ENCODE measurements at places on chromosomes 16 and 17. TPM values are rescaled to one million over a fixed set of nuclear protein-coding genes. Genes with fewer than 3 reads are reported as not detected.
A peak's percentile ranks its signal among the peaks of the same experiment; 100 is the strongest.

Gene TBC1D28
- not detected for total RNA-seq

Gene ARSG
- total RNA-seq, result 2.8 TPM

Gene PDE6G
- not detected for total RNA-seq

Gene ABCC3
- 28.3 TPM for total RNA-seq

Gene HS3ST3A1
- total RNA-seq, result 99.3 TPM

Gene EPX
- not detected for total RNA-seq

DNA sequence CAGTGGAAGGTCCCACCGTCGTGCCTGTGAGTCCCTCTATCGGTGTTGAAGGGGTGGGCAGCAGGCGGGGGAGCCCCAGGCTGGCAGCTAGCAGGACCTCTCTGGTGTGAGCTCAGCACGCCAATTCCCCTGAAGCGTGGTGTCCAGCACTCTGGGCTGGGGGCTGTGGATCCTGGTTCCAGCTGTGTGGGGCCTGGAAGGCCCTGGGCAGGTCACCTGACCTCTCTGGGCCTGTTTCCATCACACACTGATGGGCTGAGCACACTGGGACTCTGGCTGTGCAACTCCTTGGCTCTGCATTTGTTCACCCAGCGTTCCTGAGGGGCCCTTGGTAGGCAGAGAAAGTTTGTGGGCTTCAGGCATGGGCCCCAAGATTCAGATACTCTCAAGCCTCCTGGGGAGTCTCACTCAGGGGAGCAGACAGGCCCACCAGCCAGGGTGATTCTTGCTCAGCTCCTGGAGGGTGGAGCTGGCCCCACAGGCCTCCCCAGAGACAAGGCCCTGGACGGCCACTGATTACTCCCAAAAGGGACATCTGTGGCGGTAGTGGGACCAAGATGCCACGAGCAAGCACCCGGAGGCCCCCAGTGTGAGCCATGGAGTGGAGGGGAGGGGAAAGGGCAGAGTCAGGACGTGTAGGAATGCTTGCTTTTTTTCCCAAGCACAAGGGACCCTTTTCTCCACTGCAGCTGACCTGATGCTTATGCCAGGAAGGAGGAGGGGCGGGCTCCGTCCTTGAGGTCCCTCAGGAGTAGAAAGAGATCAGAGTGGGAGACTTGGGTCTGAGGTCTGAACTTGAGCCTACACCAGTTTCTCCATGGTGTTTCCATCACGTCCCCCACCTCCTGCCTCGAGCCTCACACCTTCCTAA is 8.5 kb downstream of the SCGB1C2 start:
- no peak for DNase-seq

DNA sequence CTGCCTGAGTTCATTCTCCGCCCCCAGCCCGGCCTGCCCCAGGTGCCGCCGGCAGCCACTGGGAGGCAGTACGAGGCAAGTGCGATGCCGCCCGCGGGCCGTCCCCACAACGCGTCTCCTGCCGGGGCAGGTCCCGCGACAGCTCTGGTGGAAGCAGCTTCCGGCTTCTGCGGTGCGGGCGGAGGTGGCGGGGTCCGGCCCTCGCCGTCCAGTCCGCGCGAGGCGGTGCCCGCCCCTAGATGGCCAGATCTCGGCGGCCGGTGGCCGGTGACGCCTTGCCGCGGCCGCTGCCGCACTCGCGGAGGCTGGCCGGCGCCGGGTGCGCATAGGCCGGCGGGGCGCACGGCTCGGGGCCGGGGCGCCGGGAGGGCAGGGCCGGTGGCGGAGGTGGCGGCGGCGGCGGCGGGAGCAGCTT is 1.8 kb downstream of the GJD3 start:
- DNase-seq, result peak; percentile 89

DNA sequence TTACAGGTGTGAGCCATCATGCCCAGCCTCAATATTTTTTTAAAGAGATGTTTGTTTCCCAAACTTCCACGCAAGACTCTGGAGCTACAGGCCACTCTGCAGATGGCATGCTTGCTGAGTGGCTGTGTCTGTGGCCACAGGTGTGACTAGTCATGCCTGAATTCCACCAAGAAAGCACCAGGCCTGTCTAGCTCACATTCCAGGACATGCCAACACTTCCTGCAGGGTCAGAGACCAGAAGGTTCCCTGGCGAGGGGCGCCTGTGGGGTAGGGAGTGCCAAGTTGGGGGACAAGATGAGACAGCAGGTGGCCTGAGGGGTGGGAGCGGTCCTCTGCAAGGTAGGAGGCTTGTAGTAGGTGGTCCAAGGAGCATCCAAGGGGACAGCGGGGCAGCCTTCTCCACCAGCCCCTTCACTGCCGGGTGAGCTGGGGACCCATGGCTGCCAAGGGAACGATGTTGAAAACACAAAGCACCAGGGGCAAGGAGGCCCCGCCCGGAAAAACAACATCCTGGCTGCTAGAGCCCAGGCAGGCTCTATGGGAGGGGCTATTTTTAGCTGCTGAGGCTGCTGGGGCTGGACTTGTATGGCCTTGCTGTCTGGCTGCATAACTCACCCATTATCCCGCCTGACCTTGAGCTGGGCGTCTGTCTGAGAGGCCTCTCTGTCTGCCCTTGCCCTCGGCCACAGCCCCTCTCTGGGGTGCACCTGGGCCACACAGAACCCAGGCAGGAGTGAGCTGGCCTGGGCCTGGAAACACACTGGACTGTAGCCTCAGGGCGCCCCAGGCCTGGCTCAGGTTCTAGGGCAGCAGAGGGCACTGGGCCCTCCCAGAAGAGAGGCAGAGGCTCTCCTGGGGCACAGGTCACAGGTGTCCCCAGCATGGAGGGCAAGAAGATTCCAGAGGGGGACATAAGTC is 5.7 kb downstream of the TRIM47 start:
- DNase-seq, result peak; percentile 93

DNA sequence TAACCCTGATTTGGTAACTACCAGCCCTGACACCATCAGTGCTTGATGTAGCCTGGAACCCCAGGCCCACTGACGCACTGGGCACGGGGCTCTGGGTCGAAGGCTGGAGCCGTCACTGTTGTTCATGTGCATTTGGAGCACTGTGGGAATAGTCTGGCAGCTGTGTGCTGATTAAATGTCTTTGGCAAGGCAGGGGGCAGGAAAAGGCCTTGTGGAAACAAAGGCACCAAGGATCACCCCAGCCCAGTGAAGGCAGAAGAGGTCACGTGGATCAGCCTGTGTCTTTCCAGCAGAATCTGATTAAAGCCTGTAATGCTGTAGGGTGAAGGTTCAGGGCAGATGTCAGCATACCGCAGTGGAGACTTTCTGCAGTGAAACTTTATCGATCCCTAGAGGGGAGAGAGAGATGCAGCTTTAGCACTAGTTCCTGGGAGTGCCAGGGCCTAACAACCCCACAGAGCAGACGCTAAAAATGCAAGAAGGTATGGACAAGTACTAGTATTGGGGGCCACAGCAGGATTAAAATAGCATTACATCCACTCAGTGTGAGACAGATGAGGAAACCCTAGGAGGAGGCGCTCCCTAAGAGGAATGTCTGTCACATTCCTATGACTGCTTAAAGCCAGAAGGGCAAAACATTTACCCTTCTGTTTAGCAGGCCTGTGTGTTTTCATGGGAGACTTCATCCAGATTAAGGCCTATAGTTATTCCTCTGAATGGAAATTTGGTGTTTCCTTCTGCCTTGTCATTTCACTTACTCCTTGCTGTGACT is 9.7 kb downstream of the ZNHIT3 start:
- no peak for DNase-seq

- peak; percentile 20 for DNase-seq
Measured at GRCh38 chr17:61594294-61594825, 3.3 kb upstream of the NACA2 start.

- DNase-seq, result no peak
Measured at GRCh38 chr16:69440250-69440649, 15.8 kb downstream of the CYB5B start.

DNA sequence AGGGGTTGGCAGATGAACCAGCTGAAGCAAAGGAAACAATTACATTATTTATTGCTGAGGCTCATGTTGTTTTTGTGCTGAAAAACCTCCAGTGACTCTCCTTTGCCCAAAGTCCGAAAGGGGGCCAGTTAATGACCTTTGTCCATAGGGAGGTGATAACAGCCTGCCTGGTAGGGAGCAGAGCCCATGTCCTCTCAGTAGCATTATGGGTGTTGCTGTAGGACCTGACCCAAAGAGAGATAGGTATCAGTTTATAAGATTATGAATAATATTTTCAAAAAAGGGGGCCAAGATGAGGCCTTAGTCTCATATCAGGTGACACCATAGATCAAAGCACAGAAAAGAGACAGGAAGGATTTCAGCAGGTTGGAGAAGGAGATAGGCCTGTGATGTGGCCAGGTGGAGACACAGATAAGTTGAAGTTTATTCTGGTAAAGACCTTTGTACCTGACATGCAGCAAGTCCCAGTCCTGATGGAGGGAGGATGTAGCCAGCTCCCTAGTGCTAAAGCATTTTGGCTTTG is 55.1 kb downstream of the CENPV start:
- no peak for DNase-seq

GRCh38 chr16:75555213-75555706 is 792 bp downstream of the TMEM231 start:
- DNase-seq, result peak; percentile 95

DNA sequence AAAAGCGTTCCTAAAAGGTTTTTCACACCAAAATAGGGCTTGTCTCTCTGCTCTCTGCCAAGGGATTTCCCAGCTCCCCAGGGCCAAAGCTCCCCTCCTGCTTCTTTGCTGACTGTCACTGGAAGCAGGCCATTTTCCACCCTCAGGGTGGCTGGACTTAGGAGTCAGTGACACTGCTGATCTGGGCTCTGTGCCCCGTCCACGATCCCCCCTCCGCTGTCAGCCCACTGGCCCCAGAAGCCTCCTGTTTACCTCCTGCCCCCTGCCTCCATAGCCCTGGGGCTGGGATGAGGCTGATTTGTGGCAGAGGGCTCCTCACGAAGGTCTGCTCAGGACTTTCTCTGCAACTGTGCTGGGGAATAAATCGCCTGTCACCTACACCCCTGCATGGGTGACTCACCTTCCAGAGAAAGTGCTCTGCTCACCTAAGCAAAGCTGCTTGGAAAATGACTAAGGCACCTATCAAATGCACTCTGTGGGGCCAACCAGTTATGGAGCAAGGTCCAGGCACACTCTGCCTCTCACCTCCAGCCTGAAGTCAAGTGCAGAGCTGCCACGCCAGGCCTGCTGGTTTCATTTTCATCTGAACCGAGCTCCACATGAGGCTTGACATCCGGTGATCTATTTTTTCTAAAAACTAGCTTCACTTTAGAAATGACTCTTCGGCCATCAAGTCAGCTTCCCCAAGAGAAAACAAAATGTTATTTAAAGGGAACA is 4.9 kb downstream of the MAP3K14 start:
- peak; percentile 67 for DNase-seq

DNA sequence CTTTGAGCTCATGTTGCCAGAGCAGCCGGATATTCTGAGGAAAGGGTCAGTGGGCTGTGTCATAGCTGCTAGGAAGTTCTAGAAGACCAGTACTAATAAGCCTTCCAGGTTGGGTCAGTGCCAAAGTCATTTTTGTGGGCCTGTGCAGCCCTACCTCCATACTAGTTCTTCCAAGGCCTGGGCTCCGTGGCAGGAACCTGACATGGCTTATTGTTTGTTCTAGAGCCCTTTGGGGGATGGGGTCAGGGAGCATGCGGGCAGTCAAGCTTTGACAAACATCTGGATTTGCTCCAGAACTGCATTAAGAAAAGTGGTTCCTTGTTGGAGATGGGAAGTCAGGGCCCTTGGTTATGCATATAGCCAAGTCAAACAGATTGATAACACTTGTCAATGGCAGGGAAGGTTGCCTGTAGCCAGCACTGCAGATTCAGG is 7.6 kb downstream of the ALKBH5 start:
- no peak for DNase-seq

GRCh38 chr17:60910415-60910814 is 232.8 kb downstream of the BCAS3 start:
- DNase-seq, result no peak

- DNase-seq, result peak; percentile 84
Measured at GRCh38 chr16:2155977-2156848, 631 bp downstream of the TRAF7 start.

GRCh38 chr16:81385031-81385756 is 59.4 kb upstream of the CMIP start:
- no peak for DNase-seq

DNA sequence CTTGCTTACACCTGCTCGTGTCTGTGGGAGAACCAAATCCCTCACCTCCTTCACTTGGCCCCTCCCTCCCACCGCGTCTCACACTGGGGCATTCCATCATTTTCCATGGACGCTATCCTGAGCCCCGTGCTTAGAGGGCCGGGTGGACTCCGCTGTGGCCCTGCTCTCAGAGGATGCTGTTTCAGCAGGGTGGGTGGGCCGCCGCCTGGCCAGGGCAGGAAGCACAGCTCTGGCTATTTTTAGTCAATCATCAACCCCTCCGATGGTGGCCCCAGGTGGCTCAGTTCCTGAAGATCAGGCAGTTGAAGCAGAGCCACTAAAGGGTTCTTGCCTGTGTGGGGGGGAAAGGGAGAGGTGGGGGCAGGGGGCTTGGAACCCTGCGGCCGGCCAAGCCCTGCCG is 230.3 kb downstream of the ENGASE start:
- DNase-seq, result no peak

DNA sequence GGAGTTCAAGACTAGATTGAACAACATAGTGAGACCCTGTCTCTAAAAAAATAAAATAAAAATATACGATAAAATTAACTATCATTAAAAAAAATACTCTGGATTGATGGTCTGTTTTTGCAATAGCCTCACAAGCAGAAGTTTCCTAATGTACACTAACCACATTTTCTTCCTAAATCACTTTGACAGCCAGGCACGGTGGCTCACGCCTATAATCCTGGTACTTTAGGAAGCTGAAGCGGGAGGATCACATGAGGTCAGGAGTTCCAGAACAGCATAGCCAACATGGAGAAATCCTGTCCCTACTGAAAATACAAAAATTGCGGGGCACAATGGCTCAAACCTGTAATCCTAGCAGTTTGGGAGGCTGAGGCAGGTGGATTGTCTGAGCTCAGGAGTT is 64.7 kb downstream of the HELZ start:
- DNase-seq, result no peak

DNA sequence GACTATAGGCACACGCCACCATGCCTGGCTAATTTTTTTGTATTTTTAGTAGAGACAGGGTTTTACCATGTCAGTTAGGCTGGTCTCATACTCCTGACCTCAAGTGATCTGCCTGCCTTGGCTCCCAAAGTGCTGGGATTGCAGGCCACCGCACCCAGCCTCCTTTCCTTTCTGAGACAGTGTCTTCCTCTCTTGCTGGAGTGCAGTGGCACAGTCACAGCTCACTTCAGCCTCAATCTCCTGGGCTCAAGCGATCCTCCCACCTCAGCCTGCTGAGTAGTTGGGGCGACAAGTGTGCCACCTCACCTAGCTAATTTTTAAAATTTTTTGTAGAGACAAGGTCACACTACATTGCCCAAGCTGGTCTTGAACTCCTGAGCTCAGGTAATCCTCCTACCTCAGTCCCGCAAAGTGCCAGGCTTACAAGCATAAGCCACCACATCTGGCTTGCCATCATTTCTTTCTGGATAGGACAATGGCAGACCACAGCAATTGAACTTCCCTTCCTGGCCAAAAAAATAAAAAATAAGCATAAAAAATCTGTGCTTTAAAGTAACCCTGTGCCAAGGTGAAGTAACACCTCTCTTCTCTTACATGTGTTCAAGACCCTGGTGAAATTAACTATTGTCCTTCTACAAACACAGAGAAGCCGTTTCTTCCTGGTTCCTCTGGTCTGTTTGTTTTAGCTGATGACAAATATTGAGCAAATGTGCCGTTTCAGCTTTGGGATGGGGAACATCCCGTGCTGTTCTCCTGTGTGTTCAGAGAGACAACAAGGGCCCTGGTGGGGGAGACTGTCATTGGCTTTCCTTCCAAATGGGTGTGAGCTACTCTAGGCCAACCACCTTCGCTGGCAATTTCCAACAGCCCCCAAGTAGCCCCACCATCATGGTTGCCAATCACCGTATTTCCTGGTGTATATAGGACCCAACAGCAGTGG is 60.2 kb downstream of the EMP2 start:
- no peak for DNase-seq
